ENCODE measurements at places on chromosomes 2 and 18. TPM values are rescaled to one million over a fixed set of nuclear protein-coding genes. Genes with fewer than 3 reads are reported as not detected.
A peak's percentile ranks its signal among the peaks of the same experiment; 100 is the strongest.

- no peak overlapping the region for H3K27ac ChIP-seq
- H3K27me3 ChIP-seq = peaks cover 47% of the 10 kb centered on the region
- no peak overlapping the region for H3K4me3 ChIP-seq
- no peak for DNase-seq
Observed at GRCh38 chr2:126881591-126881990, 17.1 kb upstream of the TEX51 start.

The KHK gene
- polyA plus RNA-seq = 4.8 TPM

The PJVK gene
- polyA plus RNA-seq = 2.1 TPM

DNA sequence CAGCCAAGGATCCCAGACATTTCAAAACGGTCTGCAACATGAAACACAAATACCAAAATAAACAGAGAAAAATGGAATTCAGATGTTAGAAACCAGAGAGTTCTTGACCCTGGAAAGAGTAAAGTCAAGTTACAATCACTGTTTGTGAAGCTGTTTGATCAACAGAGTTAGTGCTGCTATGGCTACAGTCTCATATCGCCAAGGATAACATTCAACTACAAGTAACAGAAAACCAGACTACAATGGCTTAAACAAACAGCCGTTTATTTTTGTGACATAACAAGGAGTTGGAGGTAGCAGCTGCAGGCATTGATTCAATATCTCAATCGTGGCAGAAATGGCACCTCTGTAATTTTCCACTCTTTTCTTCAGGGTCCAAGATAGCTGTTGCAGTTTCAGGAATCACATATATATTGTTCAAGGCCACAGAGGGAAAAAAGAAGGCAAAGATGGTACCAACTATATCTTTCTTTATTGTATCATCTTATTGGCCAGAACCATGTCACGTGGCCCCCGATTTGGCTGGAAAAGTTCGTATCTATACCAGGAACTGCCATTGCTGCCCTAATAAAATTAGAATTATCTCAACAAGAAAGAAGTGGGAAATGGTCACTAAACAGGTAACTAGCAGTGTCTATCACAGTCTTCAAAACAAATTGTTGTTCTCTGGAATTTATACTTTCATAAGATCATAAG, 17.7 kb upstream of the HNRNPLL start:
- no peak overlapping the region for H3K4me3 ChIP-seq
- peaks cover 28% of the 10 kb centered on the region for H3K4me1 ChIP-seq
- H3K27me3 ChIP-seq = no peaks in the 10 kb centered on the region
- H3K27ac ChIP-seq = no peak overlapping the region
- no peaks in the 10 kb centered on the region for H3K36me3 ChIP-seq
- no peak for DNase-seq

GRCh38 chr2:240732184-240732583, 40.5 kb downstream of the AQP12A start:
- no peak for DNase-seq
- H3K36me3 ChIP-seq = no peaks in the 10 kb centered on the region

DNA sequence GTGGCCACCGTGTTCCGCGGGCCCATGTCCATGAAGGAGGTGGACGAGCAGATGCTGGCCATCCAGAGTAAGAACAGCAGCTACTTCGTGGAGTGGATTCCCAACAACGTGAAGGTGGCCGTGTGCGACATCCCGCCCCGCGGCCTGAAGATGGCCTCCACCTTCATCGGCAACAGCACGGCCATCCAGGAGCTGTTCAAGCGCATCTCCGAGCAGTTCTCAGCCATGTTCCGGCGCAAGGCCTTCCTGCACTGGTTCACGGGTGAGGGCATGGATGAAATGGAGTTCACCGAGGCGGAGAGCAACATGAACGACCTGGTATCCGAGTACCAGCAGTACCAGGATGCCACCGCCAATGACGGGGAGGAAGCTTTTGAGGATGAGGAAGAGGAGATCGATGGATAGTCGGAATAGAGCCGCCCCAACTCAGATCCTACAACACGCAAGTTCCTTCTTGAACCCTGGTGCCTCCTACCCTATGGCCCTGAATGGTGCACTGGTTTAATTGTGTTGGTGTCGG, 17.7 kb downstream of the TUBB6 start:
- H3K36me3 ChIP-seq = peaks cover 80% of the 10 kb centered on the region
- no peak for DNase-seq
- H3K27ac ChIP-seq = no peak overlapping the region
- H3K4me1 ChIP-seq = peaks cover 7% of the 10 kb centered on the region
- no peaks in the 10 kb centered on the region for H3K27me3 ChIP-seq
- H3K4me3 ChIP-seq = no peak overlapping the region

GRCh38 chr2:157891643-157892041, 15.5 kb upstream of the ACVR1 start:
- no peaks in the 10 kb centered on the region for H3K4me1 ChIP-seq
- H3K4me3 ChIP-seq = no peak overlapping the region
- DNase-seq = no peak
- no peaks in the 10 kb centered on the region for H3K36me3 ChIP-seq

- no peaks in the 10 kb centered on the region for H3K27me3 ChIP-seq
- no peaks in the 10 kb centered on the region for H3K4me1 ChIP-seq
- H3K4me3 ChIP-seq = no peak overlapping the region
- H3K27ac ChIP-seq = no peak overlapping the region
Observed at GRCh38 chr2:239130786-239131325, 270.0 kb downstream of the HDAC4 start.

DNA sequence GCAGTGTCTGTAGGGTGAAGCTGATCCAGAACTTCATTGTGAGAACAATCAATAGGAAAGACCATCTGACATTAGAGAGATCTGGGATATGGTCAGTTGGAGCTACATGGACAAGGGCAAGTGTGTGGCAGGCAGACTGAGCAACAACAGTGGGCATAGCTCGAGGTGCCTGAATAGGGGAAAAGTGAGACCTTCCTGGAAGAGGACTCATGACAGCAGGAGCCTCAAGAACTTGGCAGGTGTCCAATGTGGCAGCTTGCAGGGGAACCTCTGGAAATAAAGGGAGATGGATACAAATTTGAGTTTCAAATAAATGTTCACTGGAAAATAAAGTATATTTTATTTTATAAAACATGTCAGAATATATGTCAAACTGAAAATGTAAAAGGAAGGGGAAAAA, 117.9 kb downstream of the TANC1 start:
- peak; percentile 44 for DNase-seq
- H3K36me3 ChIP-seq = no peaks in the 10 kb centered on the region
- peaks cover 5% of the 10 kb centered on the region for H3K4me1 ChIP-seq
- H3K27ac ChIP-seq = no peak overlapping the region

The TMEM131 gene
- polyA plus RNA-seq = 14.3 TPM

DNA sequence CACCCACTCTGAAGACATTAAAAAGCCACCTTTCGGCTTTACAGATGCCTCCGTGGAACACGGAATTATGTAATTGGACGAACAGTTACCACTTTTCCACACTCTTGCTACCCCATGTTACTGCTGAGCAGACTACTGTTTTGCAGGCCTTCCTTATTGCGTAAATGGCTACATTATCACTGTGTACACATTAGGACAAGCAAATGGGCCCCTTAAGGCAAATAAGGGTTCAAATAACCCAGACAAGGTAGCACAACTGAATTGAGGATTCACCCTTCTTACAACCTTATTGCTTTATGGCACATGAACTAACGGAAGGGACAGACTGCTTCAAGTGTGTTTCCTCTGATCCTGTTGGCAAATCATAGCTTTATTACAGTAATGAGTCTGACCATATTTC, 832.2 kb upstream of the FANCL start:
- no peak overlapping the region for H3K27ac ChIP-seq
- no peaks in the 10 kb centered on the region for H3K4me1 ChIP-seq
- H3K4me3 ChIP-seq = no peak overlapping the region
- no peaks in the 10 kb centered on the region for H3K36me3 ChIP-seq
- no peak for DNase-seq

The VIL1 gene
- 1.9 TPM for polyA plus RNA-seq

DNA sequence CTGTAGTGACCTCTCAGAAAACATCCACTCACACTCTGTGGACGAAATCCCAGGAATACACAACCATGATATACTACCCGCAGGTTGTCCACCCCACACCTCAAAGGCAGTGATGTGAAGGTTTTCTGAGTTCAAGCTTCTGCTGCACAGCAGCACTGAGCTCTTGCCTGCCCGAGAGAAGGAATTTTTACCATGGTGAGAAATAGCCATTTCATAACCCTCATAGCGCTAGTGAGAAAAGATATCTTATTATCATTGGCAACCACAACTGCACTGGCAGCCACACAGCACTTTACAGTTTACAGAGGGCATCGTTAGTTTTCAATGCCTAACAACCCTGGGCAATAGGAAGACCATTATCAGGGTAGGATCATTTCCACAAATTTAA, 36.9 kb downstream of the NAPG start:
- H3K4me3 ChIP-seq = no peak overlapping the region
- H3K4me1 ChIP-seq = peaks cover 18% of the 10 kb centered on the region
- no peak for DNase-seq
- H3K27me3 ChIP-seq = no peaks in the 10 kb centered on the region
- no peaks in the 10 kb centered on the region for H3K36me3 ChIP-seq

GRCh38 chr2:131153529-131153928, 48.4 kb downstream of the PLEKHB2 start:
- no peak for DNase-seq
- no peaks in the 10 kb centered on the region for H3K27me3 ChIP-seq
- H3K27ac ChIP-seq = no peak overlapping the region
- H3K4me3 ChIP-seq = no peak overlapping the region

The POTEI gene
- 1.3 TPM for polyA plus RNA-seq

GRCh38 chr2:239927424-239927981, 97.6 kb downstream of the NDUFA10 start:
- DNase-seq = peak; percentile 77
- no peaks in the 10 kb centered on the region for H3K27me3 ChIP-seq
- 0 out of 2 replicates have a peak overlapping the region, but pooled peaks have one; percentile 9 for H3K4me3 ChIP-seq
- 0 out of 3 replicates have a peak, but pooled peaks cover 4% of the 10 kb centered on the region for H3K36me3 ChIP-seq
- H3K27ac ChIP-seq = peak overlapping the region; percentile 77

- no peaks in the 10 kb centered on the region for H3K27me3 ChIP-seq
- no peaks in the 10 kb centered on the region for H3K36me3 ChIP-seq
- DNase-seq = no peak
- no peak overlapping the region for H3K4me3 ChIP-seq
- no peaks in the 10 kb centered on the region for H3K4me1 ChIP-seq
Observed at GRCh38 chr18:34592961-34593382, 117.1 kb upstream of the DTNA start.

The C2orf72 gene
- polyA plus RNA-seq = not detected

DNA sequence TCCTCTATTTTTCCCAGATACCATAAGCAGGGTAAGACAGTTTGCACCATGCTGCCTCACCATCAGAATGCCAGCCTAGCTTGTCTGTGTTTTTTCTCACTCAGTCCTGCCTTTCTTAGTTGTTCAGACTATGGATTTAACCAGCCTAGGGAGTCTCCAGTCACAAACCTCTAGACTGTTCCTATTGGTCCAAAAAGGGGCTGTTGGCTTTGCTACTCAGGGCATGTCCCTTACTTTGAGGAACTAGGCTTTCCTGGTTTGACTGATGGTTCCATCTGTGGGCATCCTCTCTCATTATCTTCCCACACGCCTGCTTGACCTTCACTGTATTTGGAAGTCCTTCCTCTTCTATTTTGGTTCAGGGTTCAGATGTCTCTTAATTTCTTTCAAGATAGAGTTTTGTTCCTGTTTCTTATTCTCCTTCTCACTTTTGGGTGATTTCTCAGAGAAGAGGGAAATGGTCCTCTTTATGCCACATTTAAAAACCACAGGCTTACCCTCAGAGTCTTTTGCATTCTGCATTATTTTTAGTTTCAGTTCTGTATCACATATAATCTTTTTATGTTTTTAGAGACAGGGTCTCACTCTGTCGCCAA, 31.3 kb upstream of the TMEM131 start:
- H3K27me3 ChIP-seq = peaks cover 3% of the 10 kb centered on the region
- no peak overlapping the region for H3K27ac ChIP-seq
- H3K4me3 ChIP-seq = no peak overlapping the region
- no peak for DNase-seq
- H3K4me1 ChIP-seq = peaks cover 2% of the 10 kb centered on the region

GRCh38 chr2:15594291-15595256, 2.9 kb downstream of the DDX1 start:
- DNase-seq = no peak
- H3K4me1 ChIP-seq = peaks cover 7% of the 10 kb centered on the region
- H3K4me3 ChIP-seq = no peak overlapping the region
- no peak overlapping the region for H3K27ac ChIP-seq

DNA sequence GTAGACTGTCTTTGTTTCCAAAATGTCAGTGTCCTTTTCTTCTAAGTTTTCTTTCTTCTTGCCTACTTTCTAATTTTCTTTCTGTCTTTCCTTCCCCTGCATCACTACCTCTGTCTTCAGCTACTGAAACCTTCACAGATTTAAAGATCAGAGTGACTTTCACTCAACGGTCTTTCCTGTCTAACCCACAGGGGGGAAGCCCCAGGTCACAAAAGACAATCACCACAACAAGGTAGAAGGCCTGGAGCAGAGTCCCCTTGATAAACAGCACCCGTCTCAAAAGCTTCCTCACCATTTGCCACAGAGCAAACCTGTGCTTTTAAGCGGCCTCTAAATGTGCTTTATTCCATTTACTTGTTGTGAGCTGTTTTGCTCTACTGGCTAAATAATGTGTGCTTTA, 665.4 kb downstream of the BCL11A start:
- H3K4me1 ChIP-seq = no peaks in the 10 kb centered on the region
- no peak for DNase-seq
- H3K36me3 ChIP-seq = no peaks in the 10 kb centered on the region
- no peak overlapping the region for H3K4me3 ChIP-seq
